NCI-H1417 treated with DMSO at 0.1 percent for 48 hours (cell line): ENCODE measurements at places on chromosomes 7 and 10.
A peak's percentile ranks its signal among the peaks of the same experiment; 100 is the strongest.

DNA sequence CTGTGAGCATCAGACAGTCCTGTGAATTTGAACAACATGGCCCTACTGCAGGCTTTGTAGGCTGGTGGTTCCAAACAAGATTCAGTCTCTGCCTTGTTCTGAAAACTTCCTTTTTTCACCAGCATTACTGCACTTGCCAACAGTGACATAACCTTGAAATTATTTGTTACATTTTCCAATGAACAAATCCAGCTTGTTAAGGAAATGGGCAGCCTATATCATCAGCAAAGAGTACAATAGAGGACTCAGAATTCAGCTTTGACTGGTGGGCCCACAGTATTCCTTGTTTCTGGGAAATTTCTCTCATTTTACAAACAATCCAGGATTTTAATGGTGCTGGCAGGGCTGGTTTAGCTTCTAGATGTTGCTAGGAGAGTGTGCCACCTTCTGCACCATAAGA, 703.7 kb upstream of the FZD8 start:
- no peak for DNase-seq

- DNase-seq, result no peak
Measured at GRCh38 chr7:47186316-47186715, 395.6 kb downstream of the TNS3 start.

DNA sequence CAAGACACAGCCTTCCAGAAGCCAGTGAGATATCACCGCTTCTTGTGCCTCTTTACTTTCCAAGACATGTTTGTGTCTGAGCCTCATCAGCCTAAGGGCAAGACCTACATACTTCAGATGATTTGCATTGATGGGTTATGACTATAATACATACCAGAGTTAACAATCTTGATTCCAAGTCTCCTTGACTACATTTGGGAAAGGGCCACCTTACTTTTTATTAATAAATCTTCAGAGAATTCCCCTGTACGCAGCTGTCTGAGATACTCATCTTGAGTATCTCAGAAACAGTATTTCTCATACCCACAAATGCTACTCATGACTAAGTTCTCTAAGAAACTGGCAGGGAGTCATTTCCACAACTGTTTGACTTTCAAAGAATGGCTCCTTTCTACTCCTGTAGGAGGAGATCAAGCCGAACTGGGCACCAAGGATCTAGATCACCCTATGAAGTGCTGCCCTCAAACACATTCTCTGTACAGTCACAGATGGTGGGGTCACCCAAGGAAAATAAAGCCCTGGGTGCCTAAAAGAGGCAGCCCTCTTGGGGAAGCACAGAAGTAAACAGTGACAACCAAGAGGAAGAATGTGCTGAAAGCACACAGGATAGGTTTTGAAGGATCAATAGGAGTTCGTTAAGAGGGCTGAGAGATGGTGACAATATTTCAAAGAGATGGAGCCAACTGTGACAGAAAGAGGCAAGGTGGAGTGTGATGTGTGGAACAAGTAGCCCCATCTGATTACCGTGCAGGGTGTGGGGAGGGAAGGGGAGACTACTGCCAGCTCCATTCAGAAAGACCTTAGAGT, 138.9 kb downstream of the JAZF1 start:
- DNase-seq, result no peak

DNA sequence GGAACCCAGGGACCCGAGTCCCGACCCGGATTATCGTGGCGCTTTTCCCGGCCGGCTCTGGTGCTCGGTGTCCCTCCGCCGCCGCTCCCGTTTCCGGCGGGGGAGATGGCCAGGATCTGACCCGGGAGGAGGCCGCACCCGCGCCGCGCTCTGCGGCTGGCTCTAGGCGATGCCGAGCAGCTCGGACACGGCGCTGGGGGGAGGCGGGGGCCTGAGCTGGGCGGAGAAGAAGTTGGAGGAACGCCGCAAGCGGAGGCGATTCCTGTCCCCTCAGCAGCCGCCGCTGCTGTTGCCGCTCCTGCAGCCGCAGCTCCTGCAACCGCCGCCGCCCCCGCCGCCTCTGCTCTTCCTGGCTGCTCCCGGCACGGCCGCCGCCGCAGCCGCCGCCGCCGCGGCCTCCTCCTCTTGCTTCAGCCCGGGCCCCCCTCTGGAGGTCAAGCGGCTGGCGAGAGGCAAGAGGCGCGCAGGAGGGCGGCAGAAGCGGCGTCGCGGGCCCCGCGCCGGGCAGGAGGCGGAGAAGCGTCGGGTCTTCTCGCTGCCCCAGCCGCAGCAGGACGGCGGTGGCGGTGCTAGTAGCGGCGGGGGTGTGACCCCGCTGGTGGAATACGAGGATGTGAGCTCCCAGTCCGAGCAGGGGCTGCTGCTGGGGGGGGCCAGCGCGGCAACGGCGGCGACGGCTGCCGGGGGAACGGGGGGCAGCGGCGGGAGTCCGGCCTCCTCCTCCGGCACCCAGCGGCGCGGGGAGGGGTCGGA, 593 bp downstream of the CDK13 start:
- no peak for DNase-seq

DNA sequence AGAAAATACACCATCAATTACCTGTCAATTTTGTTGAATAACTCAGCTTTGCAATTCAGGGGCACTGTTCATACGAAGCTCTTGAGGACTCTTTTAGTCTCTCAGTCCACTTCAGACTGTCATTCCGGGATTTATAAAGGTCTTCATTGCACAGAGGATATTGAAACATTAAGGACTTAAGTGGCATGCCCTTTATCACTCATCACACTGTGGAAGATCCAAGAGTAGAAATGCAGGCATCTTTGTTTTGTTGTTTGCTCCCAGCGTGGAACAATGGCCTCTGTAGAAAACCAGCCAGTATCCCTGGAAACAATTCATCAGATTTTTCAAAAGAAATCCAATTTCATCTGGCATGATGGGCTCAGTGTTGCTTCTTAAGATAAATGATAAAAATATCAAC, 66.3 kb upstream of the LRGUK start:
- DNase-seq, result no peak

DNA sequence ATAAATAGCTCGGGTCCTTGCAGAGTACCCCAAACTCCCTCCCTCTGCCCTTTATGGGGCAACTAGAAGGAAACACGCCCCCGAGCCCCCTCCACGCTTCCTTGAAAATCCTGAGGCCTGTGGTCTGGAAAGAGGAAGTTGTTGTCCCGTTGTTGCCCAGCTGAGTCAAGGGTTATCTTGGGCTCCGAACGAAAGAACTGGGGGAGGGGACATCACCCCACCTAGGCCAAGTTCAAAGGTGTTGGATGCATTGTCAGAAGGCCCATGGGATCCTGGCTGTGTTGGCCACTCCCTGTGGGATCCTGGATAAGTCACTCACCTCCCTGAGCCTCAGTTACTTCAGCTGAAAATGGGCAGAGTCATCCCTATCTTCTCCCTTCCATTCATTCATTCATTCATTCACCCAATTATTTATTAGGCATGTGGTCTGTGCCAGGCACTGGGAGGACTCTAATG, at the start of gene CCL24:
Gene CCL24 (minus strand): TSS at position 26 of the 456 bp plus-strand sequence. CDS start 91 bp downstream, outside the sequence.
- DNase-seq, result no peak

DNA sequence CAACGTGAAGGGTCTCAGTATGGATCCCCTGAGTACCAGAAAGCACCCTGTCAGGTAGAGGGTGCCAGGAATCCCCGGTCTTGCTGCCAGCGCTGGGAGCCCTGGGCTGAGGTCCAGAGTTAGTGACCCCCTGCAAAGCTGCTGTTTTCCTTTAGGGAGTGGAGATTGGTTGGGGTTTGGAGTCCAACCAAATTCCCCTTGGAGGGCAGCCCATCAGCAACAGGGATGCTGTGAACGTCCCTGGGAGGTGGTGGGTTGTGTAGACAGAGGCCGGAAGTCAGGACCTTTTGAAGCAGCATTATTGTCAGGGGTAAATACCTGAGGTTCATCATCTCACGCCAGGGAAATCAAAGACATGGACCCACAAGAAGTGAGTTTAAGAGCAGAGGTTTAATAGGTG, 104.2 kb downstream of the COL26A1 start:
- no peak for DNase-seq

DNA sequence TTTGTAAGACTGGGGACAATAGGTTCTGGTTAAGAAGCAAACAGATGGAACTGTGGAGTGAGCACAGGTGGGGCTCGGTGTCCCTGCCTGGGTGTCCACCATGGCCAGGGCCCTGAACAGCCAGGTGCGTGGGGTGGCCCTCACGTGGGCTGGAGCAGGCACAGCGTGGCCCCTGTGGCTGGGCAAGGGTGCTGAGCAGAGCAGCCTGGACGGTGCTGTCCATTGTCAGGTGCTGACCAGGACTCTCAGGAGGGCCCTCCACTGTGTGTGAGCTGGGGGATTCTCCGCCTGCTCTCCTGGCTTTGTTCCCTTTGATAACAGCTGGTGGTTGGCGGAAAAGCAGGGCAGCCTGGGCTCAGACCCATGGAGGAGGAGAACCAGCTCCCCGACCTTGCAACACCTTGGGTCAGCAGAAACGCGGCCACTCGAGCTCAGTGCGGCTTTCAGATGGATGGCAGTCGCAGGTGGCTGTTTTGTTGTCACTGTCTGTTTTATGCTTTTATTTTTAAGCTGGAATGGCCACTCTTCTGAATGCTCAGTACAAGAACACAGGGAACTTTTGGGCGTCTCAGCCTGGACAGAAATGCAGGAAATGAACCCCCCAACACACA, 273.9 kb upstream of the ADARB2 start:
- no peak for DNase-seq

GRCh38 chr10:52598936-52599335, 173.6 kb downstream of the MBL2 start:
- no peak for DNase-seq

GRCh38 chr7:28178599-28178998, 2.0 kb downstream of the JAZF1 start:
- no peak for DNase-seq

DNA sequence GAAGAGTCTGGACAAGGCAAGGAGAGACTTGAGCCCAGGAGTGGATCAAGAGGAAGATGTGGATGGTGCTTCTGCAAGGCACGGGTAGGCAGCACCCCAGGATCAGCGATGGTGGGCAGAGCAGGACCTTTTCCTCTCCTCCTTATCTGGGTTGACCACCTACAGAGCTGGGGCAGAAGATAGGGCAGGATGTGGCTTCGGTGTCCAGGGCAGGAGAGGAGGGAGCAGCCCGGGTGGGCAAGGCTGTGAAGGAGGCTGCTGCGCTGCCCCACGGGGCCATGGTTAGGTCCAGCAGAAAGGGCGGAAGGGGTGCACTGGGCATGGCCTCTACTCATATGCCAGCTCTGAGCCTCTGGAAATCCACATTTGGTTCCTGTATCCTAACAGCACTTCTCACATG, 20.0 kb upstream of the PARP12 start:
- DNase-seq, result no peak

DNA sequence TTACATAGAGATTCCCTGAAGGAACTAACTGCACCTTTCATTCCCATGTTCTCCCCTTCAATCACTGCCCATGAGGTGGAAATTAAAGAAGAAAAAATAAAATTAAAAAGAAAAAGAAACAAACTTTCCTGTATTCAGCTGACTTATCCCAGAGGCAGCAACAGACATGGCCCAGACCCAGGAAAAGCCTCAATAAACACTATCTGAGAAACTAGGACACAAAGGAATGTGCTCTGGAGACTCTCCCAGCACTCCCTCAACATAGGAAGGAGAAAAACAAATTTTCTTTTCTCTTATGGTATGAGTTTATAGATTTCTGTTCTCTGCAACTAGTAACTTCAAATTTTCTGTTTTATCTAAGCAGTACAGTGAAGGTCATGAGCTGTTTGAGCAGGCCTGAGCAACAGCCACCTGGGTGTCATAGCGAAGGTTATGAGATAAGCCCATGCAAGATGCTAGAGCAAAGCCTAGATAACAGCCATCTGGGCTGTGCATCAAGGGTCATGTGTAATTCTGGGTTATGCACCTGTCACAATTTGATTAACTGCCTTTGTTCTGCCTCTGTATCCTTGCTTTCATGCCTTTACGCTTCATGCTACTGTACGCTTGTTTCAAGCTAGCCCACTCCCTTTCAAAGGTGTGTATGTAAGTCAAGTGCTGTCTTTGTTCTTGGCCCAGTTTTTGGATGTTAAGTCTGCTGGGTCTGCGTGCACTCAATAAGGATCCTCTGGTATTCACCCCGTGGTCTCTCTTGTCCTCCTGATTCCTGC, 11.0 kb upstream of the OR6B1 start:
- no peak for DNase-seq

- DNase-seq, result peak; percentile 4
Measured at GRCh38 chr10:76939933-76940468, 697.6 kb downstream of the KCNMA1 start.

GRCh38 chr7:114916261-114916892, 5.5 kb upstream of the MDFIC start:
- DNase-seq, result no peak

DNA sequence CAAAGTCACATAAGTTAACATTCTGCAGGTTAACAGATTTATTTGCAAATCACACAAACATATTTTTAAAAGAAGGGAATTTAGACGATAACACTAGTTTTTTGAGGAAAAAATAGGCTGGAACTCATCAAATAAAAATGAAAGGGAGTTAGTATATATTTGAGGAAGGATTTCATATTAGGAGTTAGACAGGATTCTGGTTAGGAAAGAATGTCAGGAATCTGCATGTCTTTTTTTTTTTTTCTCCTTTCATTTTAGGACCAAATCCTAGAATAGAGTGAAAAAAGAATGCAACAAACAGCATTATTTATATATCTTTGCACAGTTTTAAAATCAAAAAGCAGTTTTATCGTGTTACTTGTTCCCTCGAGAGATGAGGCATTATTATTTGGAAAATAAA, 8.9 kb upstream of the TRDMT1 start:
- no peak for DNase-seq

DNA sequence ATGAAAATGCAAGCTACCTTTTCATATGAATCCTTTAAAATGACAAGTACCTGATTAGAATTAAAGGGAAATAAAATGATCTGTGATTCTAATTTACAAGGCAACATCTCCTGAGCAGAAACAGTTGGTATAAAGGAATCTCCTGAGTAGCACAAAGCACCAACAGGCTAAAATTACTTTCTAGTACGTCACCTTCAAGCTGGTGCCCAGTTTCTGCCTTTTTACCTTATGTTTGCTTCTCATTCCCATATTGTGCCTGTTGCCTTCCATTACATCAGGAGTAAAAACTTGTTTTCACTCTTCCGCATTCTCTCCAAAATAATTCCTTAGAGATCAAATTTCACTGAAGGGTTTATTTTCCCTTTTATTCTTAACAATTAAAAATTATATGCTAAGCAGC, 587.1 kb upstream of the KCND2 start:
- DNase-seq, result no peak

DNA sequence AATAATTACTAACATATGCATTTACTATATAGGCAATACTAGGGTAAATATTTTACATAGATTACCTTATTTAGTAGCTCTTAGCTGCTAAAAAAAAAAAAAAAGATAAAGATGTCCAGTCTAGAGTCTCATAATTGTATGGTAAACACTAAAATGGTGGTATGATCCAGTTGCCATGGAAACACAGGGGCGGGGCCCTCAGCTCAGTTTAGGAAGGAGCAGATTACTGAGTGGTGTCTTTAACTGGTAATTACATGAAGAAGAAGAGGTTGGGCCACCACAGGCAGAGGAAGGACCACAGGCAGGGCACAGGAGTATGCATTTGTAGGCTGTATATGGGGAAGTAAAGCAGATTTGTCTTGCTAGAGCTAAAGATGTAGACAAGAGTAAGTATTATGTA, 43.7 kb downstream of the ITGB8 start:
- no peak for DNase-seq
